ENCODE measurements at places on chromosomes 6 and 20.

- no peak for DNase-seq
Measured at GRCh38 chr6:154942770-154943169, 52.3 kb upstream of the TIAM2 start.

- DNase-seq, result no peak
Measured at GRCh38 chr6:99521633-99522151, 6.5 kb upstream of the USP45 start.

DNA sequence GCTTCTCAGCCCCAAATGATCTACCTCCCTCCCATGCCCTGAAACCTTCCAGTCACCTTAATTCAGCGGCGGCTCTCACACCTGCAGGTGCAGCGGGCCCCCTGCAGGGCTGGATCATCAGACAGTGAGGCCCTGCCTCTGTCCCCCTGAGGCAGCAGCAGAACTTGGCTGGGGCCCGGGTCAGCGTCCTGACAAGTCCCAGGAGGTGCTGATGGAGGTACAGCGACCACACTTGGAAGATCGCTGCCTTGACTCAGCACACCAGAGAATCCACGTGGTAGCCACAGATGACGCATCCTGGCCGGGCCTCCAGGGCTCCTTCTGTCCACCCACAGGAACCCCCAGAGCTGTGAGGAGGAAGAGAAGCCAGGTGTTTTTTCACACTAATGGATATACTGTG lies 116.4 kb upstream of the THBS2 start:
- no peak for DNase-seq

DNA sequence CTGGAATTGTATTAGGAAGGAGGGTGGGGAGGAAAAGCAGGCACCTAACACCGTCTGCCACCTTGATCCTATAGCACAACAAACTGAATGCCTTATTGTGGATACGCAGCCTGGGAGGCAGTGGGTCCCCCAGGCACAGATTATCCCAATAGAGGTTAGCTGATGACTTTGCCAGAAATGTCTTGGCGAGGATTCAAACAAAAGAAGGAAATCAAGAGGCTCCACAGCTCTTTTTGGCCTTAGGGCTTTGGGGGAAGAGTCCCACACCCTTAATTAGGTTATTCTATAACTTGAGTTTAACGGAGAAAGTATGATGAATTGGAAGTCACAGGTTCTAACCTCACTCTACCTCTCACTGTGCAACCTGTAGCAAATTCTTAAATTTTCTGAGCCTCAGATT lies 102.0 kb downstream of the MRPL14 start:
- DNase-seq, result no peak

- no peak for DNase-seq
Measured at GRCh38 chr20:8964959-8965562, 103.8 kb upstream of the PLCB4 start.

DNA sequence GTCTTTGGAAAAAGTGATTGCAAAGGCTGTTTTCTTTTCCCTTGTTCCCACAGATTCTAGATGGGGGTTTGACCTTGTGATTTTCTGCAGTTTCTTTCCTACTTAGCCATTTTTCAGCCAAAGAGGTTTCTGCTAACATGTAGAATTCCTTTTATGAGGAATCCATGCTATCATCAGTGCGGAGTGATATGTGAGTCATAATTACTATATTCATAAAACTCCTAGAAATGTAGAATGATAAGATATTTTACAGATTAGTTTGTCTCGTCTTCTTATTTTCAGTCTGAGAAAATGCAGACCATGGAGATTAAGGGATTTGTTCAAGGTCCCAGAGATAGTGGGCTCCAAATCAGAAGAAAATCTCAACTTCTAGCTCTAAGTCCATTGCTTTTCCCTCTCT lies 98.6 kb downstream of the KCNQ5 start:
- no peak for DNase-seq

DNA sequence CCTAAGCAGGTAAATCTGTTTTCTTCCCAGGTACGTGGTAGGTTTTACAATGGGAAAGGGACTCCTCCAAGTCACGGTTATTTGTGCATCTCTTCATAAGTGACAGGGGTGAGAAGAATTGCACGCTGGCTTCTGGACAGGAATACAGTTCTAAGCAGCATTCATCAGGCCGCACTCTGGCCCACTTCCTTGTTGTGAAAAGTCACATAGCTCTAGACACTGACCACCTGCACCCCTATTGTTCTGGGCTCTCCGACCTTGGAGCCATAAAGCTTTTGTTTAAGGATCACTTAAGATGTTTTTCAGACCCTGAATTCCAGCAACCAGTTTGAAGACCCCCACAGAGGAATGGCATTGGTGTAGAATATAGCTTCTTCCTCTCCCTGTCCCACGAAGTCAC lies 31.4 kb downstream of the RAMACL start:
- no peak for DNase-seq

GRCh38 chr6:167331565-167331964 lies 6.7 kb downstream of the TTLL2 start:
- no peak for DNase-seq

- DNase-seq, result no peak
Measured at GRCh38 chr6:146560607-146561006, 17.0 kb downstream of the RAB32 start.

DNA sequence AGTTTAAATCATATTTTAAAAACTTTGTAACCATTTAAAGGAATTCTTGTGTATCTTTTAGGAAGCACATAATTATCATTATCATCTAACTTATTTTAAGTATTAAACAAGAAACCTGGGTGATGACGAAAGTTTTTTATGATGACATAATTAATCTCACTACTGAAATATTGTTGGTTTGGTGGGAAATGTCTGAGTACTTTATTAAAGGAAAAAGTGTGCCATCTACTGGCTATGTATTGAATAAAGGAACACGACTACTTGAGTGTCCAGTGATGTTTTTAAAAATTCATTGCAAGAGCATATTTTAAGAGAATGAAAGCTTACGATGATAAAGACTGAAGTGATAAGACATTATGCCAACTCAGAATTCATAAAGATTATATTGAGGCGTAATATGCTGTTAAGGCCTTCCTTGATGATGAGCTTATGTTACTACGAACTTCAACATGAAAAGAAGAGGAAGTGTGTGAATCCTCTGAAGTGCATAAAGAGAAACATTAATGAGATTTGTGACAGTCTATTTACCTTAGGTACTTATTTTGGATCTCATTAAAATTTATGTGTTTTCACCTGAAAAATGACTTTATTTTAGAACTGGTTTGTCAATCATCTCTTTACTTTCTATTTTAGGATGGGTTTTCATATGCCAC lies 12.0 kb upstream of the TRMT11 start:
- DNase-seq, result no peak

GRCh38 chr6:44858998-44859397 lies 469.1 kb upstream of the RUNX2 start:
- DNase-seq, result no peak

GRCh38 chr20:16260911-16261310 lies 312.3 kb downstream of the KIF16B start:
- DNase-seq, result no peak

- peak; percentile 72 for DNase-seq
Measured at GRCh38 chr6:29627755-29628418, 5.1 kb downstream of the GABBR1 start.

DNA sequence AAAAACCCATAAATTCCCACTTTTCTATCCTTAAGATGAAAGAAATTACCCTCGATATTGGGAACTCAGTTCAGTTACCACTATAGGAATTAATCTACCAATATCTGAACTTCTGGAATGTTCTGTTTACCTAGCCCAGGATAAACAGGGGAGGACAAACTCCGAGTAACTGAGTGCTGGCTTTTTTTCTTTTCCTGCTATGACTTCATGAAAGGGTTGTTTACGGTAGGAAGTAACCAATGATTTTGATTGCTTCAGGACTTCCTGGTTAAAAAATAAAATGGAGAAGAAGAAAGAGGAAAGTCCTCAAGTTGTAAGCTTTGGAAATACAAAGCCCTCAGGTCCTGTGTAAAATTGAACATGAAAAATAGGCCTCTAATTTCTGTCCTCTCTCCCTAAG lies 167.7 kb downstream of the ZNF217 start:
- no peak for DNase-seq

DNA sequence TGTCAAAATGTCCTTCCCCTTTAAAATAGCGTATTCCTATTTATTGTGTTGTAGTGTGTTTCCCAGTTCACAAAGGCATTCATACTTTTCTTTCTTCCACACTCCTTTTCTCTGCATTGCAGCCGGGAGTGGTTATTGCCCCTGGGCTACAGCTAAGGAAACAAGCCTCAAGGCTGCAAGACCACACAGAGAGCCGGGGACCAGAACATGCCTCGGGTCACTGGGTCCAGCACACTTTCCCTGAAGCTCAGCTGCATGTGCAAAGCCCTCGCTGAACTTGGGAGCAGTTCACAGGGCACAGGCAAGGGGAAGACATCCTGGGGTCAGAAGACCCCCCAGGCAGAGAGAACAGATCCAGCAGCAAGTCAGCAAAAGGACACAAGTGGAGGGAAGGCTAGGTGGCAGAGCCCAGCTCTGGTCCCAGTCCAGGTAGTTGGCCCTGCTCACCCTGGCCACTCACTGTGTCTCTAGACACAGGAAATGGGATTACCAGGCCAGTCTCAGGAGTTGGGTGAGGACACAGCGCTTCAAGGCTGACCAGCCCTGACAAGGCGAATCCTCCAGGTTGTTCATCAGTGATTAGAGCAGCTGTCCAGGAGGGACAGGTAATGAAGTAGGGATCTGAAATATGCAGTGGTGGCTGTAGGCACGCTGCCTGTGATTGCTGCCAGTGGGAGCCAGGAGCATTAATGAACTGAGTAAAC lies 118.2 kb downstream of the CD83 start:
- no peak for DNase-seq

DNA sequence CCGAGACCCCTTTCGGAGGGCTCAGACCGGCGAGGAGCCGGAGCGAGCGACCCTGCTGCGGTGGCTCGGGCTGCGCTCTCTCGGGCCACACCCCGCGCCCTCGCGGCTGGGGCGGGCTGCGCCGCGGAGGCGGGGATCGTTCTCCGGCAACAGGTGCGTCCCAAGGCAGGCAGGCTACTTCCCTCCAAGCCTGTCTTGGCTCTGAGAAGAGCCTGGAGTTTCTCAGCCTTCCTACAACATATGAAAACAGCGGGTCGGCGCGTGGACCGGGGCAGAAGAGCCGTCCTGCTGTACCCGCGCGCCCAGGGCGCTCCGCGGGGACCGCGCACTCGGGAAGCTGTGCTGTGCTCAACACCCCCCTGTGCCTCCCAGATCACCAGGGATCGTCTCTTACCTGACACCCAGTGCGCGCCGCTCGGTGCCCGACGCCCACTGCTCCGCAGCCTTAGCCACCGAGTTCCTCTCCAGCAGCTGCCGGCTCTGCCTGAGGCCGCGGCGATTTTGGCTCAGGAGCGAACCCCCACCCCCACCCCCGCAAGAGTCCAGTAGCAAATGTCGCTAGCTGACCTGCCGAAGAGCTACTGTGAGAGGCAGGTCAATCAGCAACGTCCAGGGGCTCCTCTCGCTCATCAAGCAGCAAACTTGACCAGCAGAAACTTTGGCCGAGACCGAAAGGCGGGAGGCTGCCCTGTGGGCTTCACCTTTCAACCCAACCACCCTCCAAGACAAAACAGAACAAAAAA lies 3.7 kb upstream of the OLIG3 start:
- DNase-seq, result no peak

DNA sequence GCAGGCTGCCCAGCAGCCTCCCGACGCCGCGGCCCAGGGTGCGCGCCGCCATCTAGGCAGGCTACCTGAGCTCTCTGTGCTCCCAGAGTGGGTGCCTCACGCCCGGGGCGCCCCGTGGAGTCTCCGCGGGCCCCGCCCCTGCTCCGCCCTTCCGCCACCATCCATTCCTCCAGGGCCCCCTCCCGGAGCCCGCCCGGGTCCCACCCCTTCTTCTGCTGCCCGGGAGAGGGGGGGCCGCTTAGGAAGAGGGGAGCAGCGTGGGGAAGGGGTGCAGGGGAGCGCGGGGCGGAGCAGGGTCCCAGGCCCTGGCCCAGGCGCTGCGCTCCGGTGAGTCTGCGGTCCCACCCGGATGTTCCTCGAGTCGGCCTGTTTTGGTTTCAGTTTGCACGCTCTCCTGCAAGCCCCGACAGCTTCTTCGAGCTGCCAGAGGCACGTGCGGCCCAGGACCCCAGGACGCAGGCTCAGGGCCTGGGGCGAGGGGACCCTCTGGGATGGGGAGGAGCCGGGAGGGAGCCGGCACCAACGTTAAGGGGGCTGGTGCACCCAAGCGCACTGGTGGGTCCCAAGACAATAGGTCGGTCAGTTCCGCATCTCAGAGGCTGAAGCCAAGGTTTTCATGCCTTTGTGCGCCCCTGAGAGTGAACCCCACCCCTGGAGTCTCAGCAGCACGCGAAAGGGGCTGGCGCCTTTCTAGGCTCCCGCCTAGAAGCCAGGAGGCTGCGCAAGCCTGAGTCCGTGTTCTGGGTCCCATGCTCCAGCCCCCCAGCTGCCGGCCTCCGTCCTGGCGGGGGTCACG lies at the start of gene ACSS1:
Gene ACSS1, minus strand, starts transcription at position 89 of the 796 bp plus-strand sequence. Its CDS starts 37 bp downstream, at position 52.
- peak; percentile 77 for DNase-seq

GRCh38 chr20:6213311-6213710 lies 90.5 kb upstream of the FERMT1 start:
- DNase-seq, result no peak

- no peak for DNase-seq
Measured at GRCh38 chr20:64112691-64113443, 5.5 kb upstream of the NPBWR2 start.

DNA sequence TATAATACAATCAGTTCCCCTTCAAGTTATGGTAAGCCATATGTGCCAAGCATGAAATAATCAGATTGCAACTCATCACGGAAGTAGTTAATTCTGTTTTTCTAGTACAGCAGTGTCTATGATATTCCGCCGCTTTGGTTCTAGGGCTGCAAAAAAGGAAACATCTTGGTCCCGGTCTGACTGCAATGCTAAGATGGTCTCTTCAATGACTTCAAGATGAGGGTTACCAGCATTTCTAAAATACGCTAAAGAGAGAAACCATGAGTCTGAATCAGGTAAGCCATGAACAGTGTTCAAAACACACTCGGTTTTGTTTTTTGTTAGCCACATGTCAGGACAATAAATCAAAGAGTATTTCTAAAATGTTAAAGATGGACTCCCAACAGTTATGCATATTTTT lies 3.2 kb upstream of the ANKRD60 start:
- no peak for DNase-seq

GRCh38 chr6:35242906-35243305 lies 16.6 kb upstream of the ZNF76 start:
- no peak for DNase-seq

- no peak for DNase-seq
Measured at GRCh38 chr6:32045811-32046449, 7.7 kb downstream of the CYP21A2 start.

DNA sequence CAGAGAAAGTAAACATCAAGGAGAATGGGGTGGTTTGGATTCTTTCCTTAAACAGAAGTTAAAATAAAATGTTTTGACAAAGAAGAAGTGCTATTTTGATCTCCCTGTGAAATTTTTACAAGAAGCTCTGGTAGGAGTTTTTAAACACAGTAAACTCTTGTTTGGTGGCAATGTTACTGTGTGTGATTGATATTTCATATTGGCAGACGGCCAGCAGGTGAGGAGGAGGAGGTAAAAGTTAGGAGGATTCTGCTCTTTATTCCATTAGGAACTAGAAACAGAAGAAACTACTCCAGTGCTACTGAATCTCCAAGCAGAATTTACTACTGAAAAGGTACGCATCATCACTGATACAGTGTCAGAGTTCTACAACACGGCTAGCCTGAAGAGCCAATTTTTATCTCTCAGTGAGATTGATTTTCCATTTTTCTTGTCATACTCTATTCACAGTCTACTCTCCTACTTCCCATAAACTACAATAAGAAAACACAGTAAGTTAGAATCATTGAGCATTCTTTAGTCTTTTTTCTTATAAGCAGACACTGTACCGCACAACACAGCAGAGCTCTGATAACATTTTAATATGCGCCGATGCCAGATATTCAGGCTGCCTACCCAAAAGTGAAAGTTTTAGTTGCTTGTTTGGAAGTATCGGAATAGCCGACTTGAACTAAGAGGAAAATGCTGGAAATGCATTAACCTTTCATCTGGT lies 21.2 kb upstream of the AFDN start:
- no peak for DNase-seq
